Retina (tissue), 1 donor: ENCODE measurements at places on chromosomes 1 and 21.

DNA sequence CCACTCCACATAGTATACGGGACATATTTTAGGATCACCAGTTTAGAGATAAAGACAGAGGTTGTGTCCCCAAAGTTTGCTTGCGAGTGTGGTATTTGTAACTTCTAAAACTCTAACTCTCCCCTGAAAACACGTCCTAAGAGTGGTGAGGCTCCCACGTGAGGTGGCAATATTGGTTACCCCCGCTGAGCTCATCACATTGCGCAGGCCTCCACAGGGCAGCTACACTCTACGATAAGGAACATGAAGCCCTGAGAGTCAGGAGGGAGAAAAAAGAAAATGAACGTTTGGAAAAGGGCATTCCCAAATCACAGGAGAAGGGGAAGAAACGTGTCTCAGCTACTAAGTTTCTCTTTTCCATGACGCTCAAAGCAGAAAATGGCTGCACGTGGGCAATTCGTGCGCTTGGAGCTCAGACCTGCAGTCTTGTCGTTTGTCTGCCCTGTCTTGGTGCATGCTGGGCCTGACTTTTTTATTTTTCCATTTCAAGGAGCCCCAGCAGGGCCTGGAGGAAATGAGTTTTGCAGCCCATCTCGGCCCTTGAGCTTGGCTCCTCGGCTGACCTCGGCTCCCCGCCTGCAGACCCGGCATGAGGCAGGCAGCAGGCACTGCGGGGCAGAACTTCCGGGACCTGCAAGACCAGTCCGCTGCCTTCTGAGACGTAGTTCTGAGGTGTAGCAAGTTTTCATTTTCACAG is 25.7 kb downstream of the ERG start:
- DNase-seq, result no peak

GRCh38 chr21:40408561-40408960 is 438.4 kb downstream of the DSCAM start:
- no peak for DNase-seq

DNA sequence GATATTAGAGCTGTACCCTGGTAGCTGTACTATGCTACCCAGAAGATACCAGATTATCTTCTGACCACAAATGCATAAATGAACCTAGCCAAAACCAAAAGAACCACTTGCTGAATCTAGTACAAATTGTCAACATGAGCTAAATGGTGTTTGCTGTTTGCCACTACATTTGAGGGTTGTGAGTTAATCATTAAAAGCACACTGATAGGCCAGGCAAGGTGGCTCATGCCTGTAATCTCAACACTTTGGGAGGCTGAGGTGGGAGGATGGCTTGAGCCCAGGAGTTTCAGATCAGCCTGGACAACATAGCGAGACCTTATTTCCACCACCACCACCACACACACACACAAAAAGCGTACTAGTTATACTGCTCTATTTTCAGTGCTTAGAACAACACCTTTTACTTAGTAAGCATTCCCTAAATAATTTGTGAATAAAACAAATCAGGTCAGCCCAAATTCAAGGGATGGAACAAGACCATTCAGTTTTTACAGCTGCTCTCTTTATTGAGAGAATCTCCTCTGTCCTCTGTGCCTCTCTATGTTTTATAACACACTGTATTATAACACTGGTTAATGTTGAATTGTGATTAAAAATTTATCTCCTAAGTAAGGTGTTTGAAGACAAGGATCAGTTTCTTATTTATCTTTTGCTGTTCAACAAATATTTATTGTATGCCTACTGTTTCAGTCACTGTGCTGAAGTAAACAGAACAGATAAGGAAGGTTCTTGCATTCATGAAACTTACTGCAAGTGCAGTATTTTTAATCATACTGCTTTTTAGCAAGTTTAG is 44.0 kb downstream of the MAGI3 start:
- DNase-seq, result no peak

DNA sequence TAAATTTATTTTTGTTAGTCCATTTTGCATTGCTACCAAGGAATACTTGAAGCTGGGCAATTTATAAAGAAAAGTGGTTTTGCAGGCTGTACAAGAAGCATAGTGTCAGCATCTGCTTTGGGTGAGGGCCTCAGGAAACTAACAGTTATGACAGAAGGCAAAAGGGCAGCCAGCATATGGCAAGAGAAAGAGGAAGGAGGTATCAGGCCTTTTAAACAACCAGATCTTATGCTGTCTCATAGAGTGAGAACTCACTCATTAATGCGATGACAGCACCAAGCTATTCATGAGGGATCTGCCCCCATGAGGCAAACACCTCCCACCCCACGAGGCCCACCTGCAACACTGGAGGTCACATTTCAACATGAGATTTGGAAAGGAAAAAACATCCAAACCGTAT is 898.4 kb downstream of the KCNT2 start:
- no peak for DNase-seq

DNA sequence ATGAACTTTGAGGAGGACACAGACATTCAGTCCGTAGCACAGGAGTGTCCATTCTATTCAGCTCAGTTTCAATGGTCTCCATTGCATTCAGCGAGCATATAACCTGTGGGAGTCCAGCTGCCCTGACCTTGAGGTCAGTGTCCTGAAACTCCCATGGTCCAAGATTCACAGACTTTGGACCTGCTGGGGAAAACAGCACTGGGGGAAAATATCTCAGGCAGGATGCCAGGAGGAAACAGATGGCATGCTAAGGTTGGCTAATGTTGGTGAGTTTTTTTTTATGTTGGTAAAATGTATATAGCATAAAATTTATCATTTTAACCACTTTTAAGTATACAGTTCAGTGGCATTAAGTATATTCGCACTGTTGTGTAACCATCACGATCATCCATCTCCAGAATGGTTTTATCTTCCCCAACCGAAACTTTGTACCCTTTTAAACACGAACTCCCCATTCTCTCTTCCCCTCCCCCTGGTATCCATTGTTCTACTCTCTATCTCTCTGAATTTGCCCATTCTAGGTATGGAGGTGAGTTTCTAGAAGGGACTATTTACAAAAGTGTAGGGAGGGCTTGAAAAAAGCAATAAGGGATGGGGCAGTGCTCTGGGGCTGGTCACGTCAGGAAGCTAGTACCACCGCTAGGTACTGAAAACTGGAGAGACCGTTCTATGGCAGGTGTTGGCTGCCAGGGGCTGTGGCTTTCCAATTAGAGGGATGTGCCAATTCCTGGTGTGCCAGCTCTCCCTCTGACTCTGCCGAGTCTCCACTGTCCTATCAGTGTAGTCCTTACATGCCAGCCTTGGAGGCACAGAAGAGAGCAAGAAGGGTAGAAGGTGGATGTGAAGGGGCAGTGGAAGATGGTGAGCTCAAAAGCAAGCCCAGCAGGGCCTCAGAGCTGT is 85.3 kb downstream of the FOXD2 start:
- DNase-seq, result no peak

DNA sequence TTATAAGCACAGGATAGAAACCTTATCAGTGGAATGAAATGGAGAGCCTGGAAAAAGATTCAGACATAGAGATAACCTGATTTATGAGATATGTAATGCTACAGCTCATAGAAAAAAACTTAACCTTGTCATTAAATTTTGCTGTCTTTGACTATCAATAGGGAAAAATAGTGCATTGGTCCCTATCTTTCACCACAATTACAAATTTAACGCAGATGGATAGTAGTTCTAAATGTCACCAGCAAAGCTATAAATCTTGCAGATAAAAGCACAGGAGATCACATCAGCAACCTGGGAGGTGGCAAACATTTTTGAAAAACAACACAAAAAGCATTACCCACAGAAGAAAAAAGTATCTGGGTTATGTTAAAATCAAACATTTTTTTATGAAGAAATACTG is 831.6 kb downstream of the BRINP3 start:
- no peak for DNase-seq

- peak; percentile 84 for DNase-seq
Measured at GRCh38 chr1:64136752-64137411, 66.5 kb upstream of the UBE2U start.

GRCh38 chr1:201982623-201983379 is at the start of gene RNPEP:
RNPEP (plus strand) TSS chr1:201982648; CDS start chr1:201982667, 19 bp downstream.
- peak; percentile 88 for DNase-seq

- no peak for DNase-seq
Measured at GRCh38 chr1:21779613-21780521, 3.1 kb downstream of the USP48 start.

DNA sequence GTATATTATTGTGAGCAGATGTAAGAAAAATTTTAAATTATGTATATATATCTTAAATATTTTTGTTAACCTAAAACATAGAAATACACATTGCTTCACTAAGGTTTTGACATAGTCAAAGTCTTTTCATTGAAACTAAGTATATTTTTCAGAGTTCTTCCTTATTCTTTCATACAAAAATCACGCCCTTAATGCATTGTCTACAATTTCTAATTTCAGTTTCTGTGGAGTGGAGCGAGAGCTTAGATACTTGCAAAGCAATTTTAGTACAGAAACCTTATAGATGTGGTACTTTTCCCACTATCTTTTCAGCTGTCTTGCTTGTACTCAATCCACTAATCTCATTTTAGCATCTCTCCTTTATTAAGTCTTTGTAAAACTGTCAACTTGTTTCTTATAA is 63.2 kb downstream of the CD58 start:
- DNase-seq, result no peak

GRCh38 chr21:34730194-34730593 is 61.4 kb downstream of the CLIC6 start:
- DNase-seq, result no peak

GRCh38 chr1:158163000-158163947 is 17.4 kb upstream of the CD1D start:
- DNase-seq, result no peak

GRCh38 chr1:212951947-212952640 is 1.8 kb downstream of the VASH2 start:
- no peak for DNase-seq

DNA sequence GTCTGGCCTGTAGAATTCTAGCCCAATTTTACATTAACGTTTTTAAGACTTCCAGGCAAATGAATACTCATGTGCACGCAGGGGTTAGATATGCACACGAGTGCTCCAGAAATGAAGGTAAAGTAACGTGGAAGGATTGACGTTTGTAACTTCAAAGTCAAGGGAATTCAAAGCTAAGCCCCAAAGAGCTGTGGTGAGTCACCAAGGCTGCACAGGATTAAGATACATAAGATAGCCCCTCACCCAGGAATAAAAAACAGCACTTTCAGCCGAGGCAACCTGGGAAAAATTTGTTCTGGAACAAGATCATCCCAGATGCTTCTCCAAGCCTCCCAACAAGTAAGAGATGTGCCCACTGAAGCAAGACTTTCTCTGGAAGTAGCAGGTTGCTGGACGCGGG is 259.6 kb upstream of the PLXNA2 start:
- no peak for DNase-seq

GRCh38 chr1:3735027-3735681 is 17.1 kb upstream of the CCDC27 start:
- no peak for DNase-seq

DNA sequence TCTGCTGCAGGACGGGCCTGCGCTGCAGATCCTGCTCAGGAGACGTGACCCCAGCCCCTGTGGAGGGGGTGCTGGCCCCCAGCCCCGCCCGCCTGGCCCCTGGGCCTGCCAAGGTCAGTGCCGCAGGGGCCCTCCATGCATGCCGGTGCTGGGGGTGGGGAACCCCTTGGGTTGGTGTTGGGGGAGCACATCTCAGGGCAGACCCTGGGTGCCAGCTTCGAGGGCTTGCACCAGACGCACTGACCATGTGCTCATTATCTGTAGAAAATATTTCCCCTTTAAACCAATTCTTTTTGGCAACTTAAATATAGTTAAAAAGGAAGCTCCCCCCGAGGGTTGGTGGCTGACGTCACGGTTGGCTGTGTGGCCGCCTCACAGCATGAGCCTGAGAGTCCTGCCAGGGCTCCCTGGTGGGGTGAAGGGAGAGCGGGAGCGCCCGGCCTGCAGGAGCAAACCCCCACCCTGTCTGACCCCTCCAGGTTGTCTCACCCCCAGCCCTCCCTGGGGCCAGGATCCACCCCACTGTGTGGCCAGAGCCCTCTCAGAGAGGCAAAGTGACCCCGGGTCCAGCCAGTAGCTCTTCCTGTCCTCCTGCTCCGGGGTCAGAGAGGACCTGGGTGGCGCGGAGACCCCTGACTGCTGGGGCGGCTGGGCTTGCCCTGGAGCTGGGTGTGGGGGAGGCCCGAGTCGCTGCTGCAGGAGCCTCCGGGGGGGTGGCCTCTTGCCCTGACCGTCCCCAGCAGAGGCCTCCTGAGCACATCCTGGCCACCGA is 5.3 kb upstream of the PFKL start:
- DNase-seq, result no peak

- no peak for DNase-seq
Measured at GRCh38 chr1:29513357-29513756, 277.0 kb downstream of the PTPRU start.

DNA sequence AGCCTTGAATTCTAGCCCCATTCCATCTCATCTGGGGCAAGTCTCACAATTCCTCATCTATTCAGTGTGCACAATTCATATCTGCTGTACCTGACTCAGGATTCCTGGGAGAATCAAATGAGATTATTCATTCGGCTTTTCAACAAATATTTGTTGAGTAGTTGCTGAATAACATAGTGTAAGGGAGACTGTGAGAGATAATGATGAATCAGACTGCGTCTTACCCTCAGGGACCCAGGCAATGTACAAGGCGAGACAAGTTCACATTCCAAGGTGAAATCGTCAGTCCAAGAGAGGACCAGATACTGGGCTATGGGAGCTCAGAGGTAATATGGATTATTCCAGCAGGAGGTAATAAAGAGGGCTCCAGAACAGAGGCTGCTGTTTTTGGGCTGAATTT is 67.8 kb upstream of the SMYD2 start:
- DNase-seq, result no peak

DNA sequence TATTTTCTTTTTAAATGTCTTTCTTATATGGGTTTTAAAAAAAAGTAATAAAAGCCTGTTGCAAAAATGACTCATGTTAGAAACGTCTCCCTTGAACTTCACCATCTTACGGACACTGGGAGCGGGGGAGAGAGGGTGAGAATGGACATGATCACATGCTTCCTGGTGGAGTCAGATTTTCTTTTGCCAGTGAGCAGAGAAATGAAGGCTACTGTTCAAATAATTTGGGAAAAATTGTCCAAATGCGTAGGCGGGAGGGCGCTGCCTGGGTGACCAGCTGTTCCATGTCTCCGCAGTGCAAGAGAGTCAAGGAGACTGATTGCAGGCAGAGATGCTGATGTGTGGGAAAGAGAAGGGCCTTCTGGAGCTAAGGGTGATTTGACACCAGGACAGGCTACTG is 23.1 kb downstream of the EIF2D start:
- no peak for DNase-seq

DNA sequence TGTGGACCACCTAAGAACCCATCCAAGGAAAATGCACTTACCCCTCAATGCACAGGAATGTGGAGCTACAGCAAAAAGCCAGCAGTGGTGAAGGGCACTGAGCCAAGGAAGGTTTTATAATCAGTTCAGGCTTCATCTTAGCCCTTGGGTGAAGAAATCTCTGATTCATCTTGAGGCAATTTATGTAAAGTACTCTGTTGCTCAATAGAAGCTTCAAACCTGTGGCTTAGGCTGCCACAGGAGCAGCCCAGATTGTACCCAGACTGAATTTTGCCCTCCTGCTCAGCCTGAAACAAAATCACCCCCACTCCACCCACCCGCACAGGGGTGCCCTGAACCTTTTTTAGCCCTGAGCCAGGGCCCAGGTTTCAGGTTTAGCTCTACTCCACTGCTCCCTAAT is at the start of gene S100A12:
TSS of gene S100A12 (minus strand) at position 111 of the 400 bp plus-strand sequence. CDS start 1,029 bp downstream, outside the sequence.
- no peak for DNase-seq
